ENCODE measurements at places on chromosomes 7 and 10.

GRCh38 chr7:150717814-150718420 is 1.5 kb downstream of the GIMAP1 start:
- DNase-seq, result no peak

DNA sequence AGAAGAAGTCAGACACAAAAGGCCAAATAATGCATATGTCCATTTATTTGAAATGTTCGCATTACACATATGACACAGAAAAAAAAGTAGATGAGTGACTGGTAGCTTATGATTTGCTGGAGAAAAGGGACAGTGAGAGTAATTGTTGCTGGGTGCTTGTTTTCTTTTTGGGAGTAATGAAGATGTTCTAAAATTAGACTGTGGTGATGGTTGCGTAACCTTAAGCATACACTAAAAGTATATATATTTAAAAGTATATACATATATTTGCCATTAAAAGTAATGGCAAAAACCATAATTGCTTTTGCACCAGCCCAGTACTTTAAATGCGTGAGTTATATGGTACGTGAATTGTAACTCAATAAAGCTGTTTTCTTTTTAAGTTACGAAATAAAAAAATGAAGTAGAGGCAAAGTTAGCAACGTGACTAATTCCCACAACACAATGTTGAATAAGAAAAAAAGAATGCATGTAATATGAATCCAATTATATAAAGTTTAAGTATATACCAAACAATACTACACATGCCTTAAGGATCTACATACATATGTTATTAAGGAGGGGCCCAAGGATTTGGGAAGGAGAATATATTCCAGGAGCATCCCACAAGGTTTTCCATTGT is 360.4 kb upstream of the CELF2 start:
- DNase-seq, result no peak

GRCh38 chr7:33448035-33448434 is 318.7 kb downstream of the BBS9 start:
- DNase-seq, result no peak

DNA sequence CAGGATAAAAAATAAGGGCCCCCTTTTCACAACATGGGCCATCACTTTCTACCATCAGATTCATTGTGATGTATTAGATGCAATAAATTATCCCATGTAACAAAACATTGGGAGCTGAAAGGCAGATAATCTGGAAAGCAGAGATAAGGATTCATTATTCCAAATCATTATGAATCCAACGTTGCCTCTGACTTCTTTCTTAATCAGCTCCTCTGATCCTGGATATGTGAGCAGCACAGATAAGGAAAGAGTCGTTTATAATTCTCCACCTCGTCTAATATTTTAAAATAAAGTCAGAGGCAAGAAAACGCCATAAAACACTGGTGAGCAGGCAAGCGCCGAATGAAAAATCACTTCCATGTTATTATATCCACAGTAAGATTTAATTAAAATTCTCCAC is 13.8 kb upstream of the GATA3 start:
- DNase-seq, result no peak

GRCh38 chr10:18178854-18179483 is 38.7 kb downstream of the CACNB2 start:
- no peak for DNase-seq

Data from H7 (cell line).